ENCODE measurements at places on chromosomes 16 and 17.

DNA sequence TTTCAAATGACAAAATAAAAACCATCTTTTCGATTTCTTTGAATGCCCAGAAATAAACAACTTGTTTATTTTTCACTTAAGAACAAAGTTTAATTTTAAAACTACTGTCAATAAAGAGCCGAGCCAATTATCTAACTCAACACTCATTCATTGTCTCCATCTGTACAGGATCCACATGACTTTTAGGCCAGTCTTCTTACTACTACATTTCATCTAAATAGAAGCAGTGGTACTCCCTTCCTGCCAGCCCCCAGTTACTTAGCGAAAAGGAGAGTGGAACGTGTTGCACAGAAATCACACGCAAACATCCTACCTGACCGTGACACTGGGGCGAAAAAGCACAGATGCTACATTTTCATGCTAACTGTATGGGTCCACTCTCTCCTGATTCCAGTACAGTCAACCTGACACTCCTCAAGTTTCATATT, 1.2 kb downstream of the GNA13 start:
- no peak for DNase-seq

DNA sequence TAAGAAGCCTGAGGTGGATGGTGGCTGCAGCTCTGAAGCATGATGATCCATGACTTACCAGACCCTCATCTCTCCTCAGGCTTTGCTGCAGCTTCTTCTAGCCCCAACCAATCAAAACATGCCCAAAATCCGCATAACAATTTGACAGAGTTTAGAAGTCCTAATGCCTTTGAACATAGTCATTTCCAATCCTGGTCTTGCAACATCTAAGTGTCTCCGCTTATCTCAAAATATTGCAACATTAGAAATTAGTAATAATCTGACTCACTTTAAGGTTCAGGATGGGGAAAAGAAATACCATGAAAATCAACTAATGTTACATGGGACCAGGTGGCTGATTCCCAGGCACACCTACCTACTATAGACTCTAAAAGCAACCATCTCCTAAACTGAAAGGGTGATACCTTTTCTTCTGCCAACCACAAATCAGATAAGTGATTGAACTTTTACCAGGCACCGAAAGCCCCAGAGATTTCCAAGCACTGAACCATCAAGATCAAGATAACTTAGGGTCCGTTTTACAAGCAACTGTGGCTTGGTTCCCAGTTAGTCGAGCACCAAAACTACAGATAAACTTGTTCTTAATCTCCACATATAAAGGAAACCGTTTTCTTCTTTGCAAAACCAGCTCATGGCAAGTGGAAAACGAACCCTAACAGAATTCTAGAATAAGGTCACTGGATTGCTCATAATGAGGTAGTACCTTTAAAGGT, 14.0 kb downstream of the ERN1 start:
- no peak for DNase-seq

GRCh38 chr17:50020841-50021599, 26.0 kb upstream of the DLX3 start:
- DNase-seq, result no peak

DNA sequence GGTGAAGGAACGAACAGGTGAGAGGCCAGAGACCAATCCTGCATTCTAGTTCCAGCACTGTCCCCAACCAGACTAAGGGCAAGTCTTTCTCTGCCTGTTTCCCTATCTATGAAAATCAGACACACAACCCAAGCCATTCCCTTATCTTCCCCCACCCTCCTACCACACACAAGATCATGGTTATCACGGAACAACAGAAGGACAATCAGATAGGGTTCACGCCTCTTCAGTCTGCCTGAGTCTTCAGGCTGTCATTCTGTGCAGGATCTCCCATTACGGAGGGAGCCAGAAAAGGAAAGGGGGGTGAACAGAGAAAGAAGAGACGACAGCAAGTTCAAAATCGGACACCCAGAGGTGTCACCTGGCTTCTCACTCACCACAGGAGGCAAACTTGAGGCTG, 11.1 kb downstream of the TLE7 start:
- no peak for DNase-seq

- no peak for DNase-seq
Observed at GRCh38 chr17:34652021-34652555, 72.7 kb downstream of the TMEM132E start.

DNA sequence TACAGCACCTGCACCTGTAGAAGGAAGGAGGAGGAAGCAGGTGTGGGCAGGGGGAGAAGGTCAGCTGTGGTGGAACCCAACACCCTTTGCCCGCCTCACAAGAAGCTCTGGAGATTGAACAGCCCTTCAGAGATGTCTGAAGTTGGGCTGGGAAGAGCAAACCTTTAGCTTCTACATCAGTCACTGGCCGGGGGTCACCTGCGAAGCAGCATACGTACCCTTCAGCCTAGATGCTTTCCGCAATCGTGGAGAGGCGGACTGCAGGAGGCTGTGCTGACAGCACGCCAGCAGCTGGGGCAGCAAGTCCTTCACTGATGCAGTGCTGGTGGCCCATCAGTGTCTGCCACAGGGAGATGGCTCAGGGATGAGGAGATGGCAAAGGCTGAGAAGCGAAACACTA, 5.2 kb upstream of the HS3ST3B1 start:
- no peak for DNase-seq

GRCh38 chr17:80163336-80163735, 6.5 kb upstream of the CARD14 start:
- no peak for DNase-seq

DNA sequence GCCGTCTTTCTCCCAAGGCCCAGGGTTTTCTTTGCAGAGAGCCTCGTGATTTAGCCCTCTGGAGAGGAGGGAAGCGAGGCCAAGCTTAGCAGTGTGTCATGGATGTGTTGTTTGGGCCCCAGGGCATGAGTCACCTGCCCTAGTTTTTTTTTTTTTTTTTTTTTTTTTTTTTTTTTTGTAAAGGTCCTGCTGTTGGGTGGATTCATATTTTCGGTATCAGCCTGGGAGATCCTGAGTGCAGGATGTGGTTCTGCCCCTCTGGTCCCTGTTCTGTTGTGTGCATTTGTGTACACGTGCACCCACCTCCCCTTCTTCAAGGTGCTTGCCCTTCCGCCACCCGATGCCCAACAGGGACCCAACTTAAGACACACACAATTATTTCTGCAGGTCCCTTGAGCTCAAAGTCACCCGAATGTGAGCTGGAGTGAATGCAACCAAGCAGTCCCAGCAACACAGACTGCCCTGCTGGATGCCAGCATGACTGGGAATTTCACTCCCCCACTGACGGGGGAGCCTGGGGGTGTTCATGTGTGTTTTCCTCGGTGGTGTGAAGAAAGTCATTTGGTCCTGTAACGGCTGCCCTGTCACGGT, 265.8 kb upstream of the TNRC6C start:
- DNase-seq, result no peak

DNA sequence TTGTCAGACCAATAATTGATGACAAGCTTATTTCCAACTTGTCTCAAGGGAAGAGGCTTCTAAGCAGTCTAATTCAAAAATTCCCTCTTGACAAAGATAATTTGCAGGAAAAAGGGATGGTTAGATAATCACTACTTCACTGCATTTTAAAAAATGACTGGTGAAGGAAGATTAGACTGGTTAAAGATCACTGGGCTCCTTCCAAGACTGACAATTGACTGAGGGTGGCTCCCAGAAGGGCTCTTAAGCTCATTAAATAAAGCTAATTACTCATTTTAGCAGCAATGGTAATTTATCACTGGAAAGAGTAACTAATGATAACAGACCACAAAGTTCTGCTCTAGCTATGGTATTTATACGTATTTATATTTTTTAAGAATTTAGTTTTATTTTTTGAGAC, 4.4 kb upstream of the HEATR3 start:
- DNase-seq, result no peak

DNA sequence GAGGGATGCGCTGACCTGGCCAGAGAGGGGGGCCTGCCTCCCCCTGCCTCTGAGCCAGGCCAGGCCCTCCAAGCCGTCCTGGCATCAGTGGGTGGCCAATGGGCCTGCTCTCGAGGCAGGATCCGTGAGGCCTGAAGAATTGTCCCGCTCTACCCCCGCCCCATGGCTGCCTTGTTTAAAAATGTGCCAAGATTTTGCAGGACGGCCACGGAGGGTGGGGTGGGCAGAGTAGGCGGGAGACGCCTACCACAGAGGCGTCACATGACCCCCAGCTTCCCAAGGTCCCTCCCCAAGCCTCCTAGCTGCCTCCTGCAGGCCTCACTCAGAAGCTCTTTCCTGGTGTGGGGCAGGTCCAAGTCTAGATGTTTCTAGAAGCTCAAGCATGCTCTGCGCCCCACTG, 69.5 kb downstream of the ENGASE start:
- no peak for DNase-seq

DNA sequence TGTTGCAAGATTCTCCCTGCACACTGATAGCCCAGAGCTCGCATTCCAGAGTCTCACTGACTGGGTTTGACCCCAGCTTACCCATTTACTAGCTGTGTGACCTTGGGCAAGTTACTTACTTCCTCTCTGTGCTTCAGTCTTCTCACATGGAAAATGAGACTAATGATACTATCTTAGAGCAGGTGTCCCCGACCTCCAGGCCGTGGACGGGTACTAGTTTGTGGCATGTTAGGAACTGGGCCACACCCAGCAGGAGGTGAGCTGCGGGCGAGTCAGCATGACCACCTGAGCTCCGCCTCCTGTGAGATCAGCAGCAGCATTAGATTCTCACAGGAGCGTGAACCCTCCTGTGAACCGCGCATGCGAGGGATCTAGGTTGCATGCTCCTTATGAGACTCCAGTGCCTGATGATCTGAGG, 15.8 kb downstream of the ANKFY1 start:
- DNase-seq, result no peak

DNA sequence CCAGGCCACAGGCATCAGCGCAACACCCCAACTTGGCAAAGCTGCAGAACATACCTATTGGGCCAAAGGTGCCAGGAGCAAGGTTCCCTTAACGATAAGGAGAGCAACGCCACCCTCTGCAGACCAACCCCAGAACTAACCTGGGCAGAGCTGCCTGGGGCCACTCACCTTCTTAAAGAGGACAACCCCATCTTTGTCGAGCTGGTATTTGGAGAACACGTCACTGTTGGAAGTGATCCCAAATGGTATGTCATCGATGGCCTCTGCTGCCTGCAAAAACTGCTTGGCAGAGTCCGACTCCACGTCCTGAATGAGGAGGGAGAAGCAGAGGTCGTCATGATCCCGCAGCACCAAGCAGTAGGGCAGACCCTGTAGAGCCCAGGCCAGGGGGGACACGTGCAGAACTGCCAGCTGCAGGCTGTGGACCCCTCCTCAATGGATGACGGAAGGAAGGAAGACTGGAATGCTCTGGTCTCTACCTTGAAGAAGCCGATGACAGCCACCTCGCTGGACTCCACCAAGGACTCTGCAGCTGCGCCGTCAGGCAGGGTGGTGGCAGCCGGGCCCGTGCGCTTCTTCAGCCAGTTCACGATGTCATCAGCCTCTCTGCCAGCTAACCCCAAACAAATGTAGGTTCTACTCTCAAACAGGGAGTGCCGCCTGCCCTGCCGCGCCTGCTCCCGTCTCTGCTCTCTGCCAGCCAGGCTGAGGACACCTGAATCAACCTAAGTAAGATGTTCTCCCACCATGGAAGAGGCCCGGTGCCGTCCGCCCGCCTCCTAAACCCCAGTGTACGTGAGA, 5.2 kb downstream of the P4HB start:
- DNase-seq, result no peak

- no peak for DNase-seq
Observed at GRCh38 chr17:78383725-78384471, 5.4 kb downstream of the PGS1 start.

DNA sequence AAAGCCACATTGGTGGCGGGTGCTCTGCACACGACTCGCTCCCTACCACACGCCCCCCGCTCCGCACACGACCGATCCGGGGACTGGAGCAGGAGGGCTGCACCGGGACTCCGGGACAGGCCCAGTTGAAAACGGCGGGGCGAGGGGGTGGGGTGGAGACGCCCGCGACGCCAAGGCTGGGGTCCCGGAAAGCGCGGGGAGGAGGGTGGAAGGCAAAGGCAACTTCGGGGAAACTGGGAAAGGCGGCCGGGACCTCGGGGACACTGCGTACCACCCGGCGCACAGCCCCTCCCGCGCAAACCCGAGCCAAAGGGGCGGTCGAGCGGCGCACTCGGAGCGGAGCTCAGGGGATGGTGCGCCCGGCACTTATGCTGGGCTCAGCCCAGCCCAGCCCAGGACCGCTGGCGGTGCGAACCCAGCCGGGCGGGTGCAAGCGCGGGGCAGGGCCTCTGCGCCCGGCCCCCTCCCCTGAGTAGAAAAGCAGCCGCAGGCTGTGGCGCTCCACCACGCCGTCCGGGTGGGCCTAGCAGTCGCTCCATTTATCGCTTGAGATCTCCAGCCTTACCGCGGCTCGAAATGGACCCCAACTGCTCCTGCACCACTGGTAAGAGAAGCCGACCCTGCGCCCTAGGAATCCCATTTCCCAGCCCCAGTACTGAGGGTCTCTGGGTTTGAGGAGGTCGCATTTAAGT, at the start of gene MT1M:
MT1M (plus strand) TSS at position 504 of the 692 bp plus-strand sequence; CDS start at position 577, 73 bp downstream.
- no peak for DNase-seq

- no peak for DNase-seq
Observed at GRCh38 chr16:58509256-58510096, 5.8 kb upstream of the SETD6 start.

DNA sequence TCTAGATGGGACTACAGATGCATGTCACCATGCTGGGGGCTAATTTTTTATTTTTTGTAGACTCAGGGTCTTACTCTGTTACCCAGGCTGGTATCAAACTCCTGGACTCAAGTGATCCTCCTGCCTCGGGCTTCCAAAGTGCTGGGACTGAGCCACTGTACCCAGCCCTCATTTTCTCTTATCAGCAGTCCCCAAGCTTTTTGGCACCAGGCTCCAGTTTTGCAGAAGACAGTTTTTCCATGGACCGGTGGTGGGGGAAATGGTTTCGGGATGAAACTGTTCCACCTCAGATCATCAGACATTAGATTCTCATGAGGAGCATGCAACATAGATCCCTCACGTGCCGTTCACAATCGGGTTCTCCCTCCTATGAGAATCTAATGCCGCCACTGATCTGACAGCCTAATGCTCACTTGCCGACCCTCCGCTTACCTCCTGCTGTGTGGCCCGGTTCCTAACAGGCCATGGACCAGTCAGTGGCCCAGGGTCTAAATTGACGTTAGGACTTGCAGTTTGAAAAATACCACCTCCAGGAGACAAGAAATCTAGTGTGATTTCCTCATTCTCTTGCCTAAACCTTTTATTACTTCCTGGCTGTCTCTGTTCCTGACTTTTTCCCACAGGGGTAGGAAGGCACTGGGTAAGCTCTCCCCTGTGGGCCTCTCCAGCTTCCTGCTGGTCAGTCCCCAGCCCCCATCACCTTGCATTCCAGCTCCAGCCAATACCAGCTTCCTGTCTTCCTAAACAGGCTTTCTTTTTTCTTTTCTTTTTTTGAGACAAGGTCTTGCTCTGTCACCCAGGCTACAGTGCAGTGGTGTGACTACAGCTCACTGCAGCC, 9.3 kb upstream of the CNP start:
- DNase-seq, result no peak

- DNase-seq, result no peak
Observed at GRCh38 chr17:28738680-28739384, 5.0 kb upstream of the TRAF4 start.
